ENCODE measurements at places on chromosomes 7 and 10.
A peak's percentile ranks its signal among the peaks of the same experiment; 100 is the strongest.

- DNase-seq = no peak
Observed at GRCh38 chr10:96137567-96137966, 7.5 kb downstream of the ZNF518A start.

GRCh38 chr10:109914966-109915365, 8.3 kb downstream of the XPNPEP1 start:
- DNase-seq = peak; percentile 44

GRCh38 chr10:10128387-10128786, 889.3 kb upstream of the CELF2 start:
- DNase-seq = no peak

GRCh38 chr10:132787495-132788179, 1.7 kb upstream of the NKX6-2 start:
- no peak for DNase-seq

DNA sequence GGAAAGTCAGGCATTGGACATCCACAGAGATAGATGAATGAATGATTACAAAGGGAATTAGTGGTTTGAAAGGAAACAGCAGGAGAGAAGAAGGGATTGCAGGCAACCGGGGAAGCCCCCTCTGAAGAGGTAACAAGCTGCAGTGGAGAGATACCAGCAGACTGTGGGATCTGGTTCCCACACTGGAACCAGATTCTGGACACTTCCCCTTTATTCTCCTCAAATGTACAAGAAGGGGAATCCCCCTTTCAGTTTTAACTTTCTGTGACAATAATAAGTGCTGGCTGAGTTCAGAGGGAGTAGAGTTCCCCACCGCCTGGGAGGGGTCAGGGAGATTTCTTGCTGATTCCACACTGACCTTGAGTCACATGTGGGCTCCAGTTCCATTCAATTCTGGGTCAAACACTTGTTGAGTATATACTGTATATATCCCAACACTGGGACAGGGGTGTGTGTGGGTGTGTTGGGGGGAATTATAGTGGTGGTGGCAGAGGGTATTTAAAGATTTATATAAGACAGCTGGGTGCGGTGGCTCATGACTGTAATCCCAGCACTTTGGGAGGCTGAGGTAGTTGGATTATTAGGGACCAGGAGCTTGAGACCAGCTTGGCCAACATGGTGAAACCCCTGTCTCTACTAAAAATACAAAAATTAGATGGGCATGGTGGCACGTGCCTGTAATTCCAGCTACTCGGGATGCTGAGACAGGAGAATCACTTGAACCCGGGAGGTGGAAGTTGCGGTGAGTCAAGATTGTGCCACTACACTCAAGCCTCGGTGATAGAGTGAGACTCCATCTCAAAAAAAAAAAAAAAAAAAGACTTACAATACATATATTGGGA, 16.5 kb upstream of the DDIT4 start:
- no peak for DNase-seq

DNA sequence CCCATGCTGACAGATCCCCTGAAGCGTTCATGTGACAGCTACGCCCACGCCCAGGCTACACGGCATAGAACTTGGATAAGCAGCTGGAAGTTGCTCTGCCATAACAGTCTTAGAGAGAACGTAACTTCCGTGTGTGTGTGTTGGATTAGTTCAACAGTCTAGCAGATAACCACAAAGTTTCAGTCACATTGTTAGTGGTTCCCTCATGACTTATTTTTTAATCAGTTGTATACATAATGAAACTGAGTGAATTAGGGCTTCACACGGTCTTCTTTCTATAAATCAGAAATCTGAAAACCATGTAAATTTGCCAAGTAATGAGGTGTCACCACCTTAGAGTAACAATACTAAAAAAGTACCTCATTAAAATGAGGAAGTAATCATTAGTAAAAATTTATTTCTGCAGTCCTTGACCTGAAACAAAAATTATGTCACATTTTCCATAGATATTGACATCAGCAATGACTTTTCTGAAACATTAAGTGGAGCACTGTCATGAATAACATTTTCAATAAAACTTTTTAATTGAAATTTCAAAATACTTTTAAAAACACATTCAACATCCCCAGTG, 21.7 kb upstream of the MACC1 start:
- DNase-seq = no peak

DNA sequence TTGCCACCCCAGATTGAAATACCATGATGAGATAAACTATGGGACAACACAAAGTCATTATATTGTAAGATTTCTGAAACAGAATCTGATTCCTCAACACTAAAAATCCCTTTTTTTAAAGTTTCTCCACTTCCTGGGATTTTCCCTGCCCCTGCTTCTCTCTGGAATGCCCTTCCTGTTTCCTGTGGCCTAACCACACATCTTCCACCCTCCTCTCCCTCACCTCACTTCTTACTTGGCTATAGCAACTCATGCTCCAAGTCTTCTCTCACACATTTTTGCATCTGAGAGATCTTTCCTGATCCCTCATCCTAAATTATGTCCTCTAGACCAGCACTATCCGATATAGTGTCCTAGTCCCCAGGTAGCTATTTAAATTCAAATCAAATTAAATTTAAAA, 4.1 kb upstream of the RELN start:
- no peak for DNase-seq

DNA sequence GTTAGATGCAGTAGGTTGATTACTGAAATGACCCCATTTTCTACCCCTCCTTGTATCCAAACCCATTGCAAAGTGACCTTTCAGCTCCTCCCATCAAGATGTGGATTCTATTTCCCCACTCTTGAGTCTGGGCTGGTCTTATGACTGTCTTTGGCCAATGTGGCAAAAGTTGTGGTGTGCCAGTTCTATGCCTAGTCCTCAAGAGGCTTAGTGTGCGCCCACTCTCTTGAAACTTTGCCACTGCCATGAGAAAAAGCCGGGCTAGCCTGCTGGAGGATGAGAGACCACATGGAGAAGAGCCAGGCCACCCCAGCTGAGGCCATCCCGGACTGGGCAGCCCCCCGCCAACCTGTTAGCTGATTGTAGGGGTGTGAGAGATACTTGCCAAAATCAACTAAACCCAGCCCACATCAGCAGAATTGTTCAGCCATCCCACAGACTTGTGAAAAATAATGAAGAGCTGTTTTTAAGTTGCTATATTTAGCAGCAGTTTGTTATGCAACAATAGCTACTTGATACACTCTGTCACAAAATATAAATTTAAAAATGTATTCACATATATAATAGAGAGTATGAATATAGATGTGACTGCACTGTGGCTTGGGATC, 131.0 kb upstream of the PALS2 start:
- no peak for DNase-seq

GRCh38 chr10:69629519-69629896, 539 bp upstream of the FAM241B start:
- no peak for DNase-seq

- no peak for DNase-seq
Observed at GRCh38 chr7:157693071-157693520, 356.3 kb downstream of the DNAJB6 start.

DNA sequence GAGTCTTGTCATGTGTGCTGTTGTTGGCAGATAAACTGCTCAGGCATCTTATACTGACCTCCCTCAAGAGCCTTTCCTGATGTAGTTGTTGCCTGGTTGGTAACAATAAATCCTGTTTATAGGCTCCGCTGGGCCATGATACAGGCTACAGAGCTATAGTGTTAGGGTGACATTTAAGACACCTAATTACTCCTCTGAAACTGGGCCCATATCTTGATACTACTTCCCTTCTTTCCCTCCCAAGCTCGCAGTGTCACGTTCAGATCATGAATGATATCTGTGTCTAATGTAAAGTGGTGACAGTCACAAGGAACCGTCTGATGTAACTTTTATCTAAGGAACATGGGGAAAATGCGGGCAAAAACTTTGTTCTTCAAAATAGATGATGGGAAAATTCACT, 35.4 kb downstream of the CROT start:
- DNase-seq = no peak

DNA sequence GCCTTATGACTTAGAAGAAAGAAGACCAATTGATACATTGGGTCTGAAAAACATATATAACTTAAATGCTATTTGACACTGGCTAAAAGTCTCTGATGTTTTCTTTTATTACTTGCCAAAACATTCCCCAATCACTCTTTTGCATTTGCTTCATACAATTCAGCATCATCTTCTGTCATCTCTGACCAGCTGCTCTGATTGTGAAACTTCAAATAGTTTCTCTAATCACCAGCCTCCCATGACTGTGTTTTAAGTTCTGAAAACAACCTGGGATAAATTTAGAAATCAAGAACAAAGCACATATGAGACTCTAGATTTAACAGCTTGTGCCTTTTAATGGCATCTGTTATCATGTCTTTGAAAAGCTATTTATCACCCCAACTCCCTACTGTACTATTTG, 208.4 kb upstream of the KCND2 start:
- DNase-seq = no peak

DNA sequence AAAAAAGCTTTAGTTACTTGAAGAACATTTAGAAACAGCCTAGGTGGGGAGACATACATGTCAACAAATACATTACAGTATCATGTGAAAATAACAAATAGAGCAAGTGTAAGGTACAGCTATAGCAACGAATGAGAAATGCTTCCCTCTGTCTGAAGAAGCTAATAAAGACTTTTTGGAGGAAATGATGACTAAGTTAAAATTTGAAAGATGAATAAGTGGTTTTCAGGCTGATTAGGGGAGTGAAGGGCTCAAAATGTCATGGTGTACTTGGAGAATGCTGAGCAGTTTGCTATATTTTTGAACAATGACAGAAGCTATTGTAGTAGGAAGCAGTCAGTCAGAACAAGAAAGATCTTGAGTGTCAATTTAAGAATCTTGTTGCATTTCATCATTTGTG, 2.8 kb upstream of the ARMC3 start:
- DNase-seq = no peak

DNA sequence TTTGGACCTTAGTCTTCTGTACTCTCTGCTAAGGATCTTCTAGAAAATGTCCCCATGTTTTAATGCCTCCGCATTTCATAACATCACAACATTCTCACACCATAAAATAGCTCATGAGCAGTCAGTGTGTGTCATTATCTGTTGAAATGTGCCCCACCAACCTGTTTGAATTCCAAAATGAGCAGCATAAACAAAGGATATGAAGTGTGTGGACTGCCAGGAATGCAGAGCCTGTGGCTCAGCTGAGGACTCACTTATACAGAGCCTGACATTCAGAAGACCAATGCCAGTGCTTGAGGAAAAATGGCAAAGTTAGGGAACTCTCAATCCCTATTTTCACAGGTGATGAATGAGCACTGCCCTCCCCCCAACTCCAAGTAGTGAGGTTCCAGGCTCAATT, 621.4 kb downstream of the POM121L12 start:
- no peak for DNase-seq

DNA sequence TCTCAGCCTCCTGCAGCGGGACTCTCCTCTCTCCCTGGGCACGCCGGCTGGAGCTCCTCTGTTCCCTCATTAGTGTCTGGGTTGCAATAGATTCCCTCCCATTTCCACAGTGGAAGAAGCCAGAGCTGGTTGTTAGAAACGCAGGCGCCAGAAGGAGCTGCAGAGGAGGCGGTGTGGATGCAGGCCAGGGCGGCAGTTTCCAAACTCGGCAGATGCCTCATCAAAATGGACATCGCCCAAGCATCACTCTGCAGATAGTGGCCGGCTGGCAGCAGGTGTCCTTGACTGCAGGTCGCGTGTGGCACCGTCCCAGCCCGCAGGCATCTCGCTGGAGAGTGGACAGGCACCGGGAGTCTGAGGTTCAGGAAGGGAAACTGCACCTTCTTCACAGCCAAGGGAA, 201.8 kb downstream of the TCERG1L start:
- no peak for DNase-seq

- DNase-seq = no peak
Observed at GRCh38 chr7:1368682-1369571, 90.3 kb downstream of the MICALL2 start.

- peak; percentile 44 for DNase-seq
Observed at GRCh38 chr10:75187961-75188426, 22.6 kb upstream of the VDAC2 start.

DNA sequence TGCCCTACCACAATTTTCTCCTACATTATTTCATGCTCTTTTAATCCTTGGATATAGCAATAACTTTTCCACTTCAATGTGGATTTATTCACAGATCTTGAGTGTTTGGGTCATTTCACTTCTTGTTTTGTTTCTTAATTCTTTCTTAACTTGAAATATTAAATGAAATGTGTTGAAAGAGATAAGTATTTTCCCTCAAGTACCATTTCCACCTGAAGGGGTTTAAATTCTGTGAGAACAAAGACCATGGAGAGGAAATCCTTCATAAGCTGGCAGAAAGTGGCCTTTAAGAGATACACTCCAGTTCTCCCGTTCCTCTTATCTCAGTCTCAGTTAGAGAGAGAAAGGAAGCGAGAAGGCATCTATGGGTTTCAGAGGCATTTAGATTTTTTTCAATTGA, 14.1 kb upstream of the DLD start:
- DNase-seq = no peak

DNA sequence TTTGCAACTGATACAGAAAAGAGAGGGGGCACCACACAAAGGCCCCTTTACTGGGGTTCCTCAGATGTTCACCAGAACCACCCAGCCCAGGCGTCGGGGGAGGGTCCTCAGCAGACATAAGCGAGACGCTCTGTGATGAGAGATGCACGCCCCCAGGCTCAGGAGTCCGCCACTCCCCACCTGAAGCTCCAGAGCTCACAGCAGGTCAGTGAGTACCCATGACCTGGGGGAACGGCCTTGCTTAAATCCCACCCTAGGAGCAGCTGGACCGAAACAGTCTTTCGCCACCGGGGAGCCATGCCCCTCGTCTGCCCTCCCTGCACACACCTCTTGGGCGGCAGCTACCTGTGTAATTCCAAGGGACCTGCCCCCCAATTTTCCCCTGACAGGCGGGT, 2.8 kb downstream of the CRYGN start:
- DNase-seq = no peak

- DNase-seq = no peak
Observed at GRCh38 chr7:87144173-87144657, 8.0 kb upstream of the DMTF1 start.

GRCh38 chr10:61319386-61320256, 133.6 kb downstream of the TMEM26 start:
- DNase-seq = no peak

GRCh38 chr10:124745673-124746072, 1.5 kb upstream of the FAM53B start:
- DNase-seq = peak; percentile 61

DNA sequence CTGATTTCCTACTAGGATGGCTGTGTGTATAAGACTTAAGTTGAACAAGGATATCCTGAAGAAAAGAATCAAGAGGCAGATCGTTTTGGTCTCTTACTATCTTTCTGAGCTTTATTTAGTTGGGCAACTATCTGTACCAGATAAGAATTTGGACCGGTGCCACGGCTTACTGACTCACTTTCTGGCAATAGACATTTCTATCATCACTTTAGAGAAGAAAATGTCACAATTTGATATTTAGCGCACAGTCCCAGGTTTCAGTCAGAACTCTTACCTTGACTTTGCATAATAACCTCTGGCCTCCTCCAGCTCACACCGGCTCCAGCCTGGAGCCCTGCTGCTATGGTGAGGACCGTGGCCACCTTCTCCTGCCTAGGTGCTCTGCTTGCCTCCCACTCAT, 218.2 kb upstream of the MDFIC start:
- no peak for DNase-seq

- DNase-seq = no peak
Observed at GRCh38 chr7:155000795-155001194, 2.1 kb downstream of the PAXIP1 start.

All from kidney capillary endothelial cell (primary cell).